ENCODE measurements at places on chromosomes 1 and 21. TPM values are rescaled to one million over a fixed set of nuclear protein-coding genes. Genes with fewer than 3 reads are reported as not detected.

The SLC45A1 gene
- total RNA-seq = not detected

The FAM167B gene
- total RNA-seq = 1.6 TPM

The GPA33 gene
- total RNA-seq = 3.9 TPM

The KLF17 gene
- total RNA-seq = not detected

The DPT gene
- 86.7 TPM for total RNA-seq

The C2CD4D gene
- not detected for total RNA-seq

The LEFTY2 gene
- 0.18 TPM for total RNA-seq

The PAQR6 gene
- 0.43 TPM for total RNA-seq

The ZSWIM5 gene
- total RNA-seq = 0.58 TPM

The TMEM51 gene
- 32.2 TPM for total RNA-seq

The RGSL1 gene
- not detected for total RNA-seq

DNA sequence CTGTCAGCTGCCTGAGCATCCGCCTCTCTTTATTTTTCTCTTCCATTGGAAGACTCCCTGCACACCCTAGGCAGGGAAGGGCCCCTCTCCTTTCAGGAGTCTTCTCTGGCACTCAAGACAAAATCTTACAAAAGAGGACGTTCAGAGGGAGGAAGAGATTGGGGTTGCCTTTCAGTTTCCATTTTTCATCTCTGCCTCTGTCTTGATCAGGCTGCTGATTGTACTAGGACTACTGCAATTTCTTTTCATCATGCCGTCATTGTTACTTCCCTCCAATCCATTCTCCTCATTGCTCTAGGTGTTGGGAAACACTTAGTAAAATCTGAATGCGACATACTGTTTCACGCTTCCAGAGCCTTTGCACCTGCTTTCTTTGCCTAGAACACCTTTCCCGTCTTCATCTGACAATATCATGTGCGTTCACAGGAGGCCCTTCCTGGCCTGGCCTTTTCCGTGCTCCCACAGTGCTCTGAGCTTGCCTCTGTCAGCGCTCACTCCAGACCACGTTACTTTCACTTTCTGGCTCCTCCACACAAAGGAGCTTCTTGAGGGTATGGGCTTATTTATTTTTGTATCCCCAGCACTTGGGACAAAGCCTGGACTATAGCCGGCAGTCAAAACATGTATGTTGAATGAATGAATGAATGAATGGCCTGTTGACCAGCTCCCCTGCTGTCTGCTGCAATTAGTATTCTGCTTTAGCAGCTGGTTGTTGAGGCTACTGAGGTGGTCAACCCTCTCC lies 10.9 kb downstream of the LRRC71 start:
- DNase-seq = no peak

GRCh38 chr1:111992476-111992875 lies 3.0 kb upstream of the KCND3 start:
- no peak for DNase-seq

GRCh38 chr1:221045842-221046831 lies 166.9 kb downstream of the HLX start:
- no peak for DNase-seq

- DNase-seq = no peak
Measured at GRCh38 chr1:220901881-220902280, 22.6 kb downstream of the HLX start.

DNA sequence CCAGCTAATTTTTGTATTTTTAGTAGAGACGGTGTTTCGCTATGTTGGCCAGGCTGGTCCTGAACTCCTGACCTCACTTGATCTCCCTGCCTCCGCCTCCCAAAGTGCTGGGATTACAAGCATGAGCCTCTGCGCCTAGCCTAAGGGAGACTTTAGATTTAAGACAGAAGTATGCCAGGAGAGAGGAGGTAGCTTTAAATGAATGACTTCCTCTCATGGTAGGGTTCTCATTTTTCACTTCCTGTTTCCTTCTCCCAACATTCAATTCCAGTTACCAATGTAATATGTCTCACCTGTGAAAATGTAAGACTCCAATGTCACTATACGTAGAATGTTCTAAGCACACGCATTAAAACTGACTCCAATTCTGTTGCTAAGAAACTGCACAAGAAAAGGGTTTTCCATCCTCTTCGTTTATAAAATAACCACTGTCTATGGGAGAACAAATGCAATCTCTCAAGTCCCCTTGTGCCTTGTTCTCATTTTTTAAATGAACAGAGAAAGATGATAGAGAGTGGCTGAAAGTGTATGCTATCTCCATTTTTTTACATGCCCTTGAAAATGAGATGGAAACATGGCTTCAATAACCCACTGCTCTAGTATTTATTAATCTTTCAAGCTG lies 140.0 kb downstream of the SLC45A1 start:
- no peak for DNase-seq

GRCh38 chr1:26020330-26020768 lies 1.2 kb upstream of the EXTL1 start:
- DNase-seq = peak; percentile 60

DNA sequence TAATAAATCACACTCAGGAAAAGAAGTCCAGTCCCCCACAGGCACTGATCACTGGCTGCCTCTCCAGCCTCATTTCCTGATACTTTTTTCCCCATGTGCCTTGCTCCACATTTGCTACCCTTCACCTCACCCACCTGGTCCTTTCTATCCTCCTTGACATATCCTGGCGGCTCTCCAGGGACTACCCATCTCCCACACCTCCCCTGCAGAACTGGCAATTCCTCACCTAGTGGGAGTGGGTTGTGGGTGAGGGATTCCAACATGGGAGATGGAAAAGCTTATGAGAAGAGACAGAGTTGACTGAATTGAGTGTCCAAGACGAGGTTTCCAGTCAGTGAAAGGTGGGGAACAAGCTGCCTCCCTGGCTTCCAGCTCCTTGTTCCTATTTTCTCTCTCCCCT lies 69.6 kb downstream of the FCRL5 start:
- DNase-seq = no peak

DNA sequence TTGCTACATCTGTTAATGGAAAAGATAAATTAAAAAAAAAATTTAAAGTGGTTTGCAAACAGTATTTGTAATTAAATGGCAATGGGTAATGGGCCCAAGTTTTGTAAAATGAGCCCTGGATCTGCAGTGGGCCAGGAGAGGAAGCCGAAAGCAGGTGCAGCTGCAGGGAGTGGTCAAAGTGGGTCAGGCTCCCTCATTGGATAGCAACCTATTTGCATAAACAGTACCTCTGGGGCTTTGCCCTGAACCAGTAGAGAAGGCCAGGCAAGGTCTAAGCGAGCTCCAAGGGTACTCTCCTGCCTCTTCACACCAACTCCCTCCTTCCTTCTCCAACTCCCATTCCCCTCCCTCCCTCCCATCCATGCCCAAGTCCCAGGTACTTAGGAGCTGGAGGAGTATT lies 138.9 kb downstream of the HMGB4 start:
- DNase-seq = no peak

- DNase-seq = peak; percentile 56
Measured at GRCh38 chr1:100927276-100927675, 31.4 kb downstream of the SLC30A7 start.

DNA sequence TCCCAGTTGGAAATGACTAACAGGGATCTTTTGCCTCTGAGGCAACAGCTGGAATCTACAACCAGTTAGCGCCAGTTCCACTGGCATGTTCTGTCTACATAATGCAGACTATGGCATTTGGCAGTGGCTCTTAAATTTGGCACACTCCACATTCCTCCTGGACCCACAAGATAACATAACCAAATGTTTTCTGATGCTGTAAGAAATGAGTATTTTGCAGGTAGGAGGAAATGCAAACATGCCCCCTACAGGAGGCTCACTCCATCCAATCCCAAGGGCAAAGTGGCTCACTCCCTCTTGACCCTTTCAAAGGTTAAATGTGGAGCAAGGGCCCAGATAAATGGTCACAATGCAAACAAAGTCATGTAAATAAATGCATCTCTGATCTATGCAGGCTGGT lies 129.2 kb upstream of the PROX1 start:
- DNase-seq = no peak

DNA sequence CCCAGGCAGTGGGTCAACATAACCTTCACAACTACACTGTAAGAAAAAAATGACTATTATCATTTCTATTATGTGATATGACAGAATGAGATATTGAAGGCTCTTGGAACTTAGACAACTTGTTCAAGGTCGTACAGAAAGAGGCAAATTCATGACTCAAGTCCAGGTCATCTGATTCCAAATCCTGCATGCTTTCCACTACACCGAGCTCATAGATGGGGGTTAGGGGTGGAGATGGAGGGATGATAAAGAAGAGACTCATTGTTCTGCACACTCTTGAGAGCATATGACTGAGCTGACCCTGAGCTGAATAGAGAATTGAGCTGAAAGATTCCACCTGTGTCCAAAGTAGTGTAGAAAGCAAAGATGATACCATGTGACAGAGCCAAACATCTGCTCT lies 2.8 kb downstream of the FCRL6 start:
- DNase-seq = no peak

DNA sequence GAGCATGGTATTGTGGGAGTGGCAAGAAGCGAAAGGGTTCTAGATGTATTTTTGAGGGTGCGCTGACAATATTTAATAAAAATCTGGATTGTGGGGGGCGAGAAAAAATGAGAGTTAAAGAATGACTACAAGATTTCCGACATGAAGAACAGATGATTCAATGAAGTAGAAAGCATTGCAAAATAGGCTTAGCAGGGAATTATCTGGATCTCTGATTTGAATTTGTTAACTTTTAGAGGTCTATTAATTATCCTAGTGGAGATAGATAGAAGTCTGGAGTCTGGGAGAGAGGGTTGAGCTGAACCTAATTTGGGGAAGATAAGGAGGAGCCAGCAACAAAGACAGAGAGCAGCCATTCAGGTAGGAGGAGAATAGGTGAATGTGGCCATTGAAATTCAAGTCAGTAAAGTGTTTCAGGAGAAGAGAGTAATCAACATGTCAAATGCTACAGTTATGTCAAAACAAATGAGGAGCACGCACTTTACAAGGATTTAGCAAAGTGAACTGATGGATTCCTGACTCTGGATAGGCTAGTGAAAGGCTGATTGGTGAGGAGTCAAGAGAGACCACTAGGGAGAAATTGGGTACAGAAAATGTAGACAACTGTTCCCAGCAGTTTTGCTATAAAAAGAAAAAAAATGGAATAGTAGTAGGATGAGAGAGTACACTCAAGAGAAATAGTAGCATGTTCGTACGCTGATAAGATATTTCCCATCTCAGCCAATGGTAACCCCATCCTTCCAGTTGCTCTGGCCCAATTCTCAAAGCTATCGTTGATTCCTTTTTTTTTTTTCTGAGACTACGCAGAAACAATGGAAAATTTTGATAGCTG lies 393.2 kb upstream of the CXADR start:
- no peak for DNase-seq

GRCh38 chr1:33042831-33043230 lies 6.1 kb upstream of the AK2 start:
- no peak for DNase-seq

GRCh38 chr1:225318706-225319575 lies 108.9 kb downstream of the LBR start:
- peak; percentile 31 for DNase-seq

DNA sequence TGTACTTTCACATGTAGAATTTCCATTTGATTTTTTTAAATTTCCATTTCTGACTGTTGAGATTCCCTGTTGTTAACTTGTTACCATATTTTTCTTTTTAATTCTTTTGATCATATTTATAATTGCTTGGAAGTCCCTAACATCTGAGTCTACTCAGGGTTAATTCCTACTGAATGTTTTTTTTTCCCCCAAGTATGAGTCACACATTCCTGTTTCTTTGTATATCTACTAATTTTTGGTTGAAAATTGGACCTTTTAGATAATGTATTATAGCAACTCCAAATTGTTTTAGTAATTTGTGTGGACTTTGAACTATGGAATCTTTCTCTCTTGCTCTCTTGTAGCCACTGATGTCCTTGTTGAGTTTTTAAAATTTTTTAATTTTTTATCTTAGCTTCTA lies 54.6 kb downstream of the STXBP3 start:
- no peak for DNase-seq

GRCh38 chr1:239233626-239234025 lies 152.7 kb upstream of the CHRM3 start:
- no peak for DNase-seq

GRCh38 chr1:1058921-1059493 lies 15.1 kb downstream of the RNF223 start:
- DNase-seq = peak; percentile 49

DNA sequence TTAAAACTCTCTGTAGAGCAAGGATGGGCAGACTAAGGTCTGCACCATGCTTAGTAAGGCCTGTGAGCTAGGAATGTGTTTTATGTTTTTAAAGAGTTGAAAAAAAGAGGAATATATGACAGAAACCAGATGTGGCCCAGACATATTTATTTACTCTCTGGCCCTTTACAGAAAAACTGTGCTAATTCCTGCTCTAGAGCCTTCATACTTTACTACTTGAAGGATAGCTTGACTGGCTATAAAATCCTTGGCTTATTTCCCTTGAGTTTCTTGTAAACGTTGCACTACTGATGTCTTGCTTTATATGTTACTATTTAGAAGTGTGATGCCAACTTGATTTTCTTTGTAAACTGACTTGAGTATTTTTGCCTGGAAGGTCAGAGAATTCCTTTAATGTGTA lies 33.5 kb downstream of the CTBS start:
- DNase-seq = peak; percentile 8

DNA sequence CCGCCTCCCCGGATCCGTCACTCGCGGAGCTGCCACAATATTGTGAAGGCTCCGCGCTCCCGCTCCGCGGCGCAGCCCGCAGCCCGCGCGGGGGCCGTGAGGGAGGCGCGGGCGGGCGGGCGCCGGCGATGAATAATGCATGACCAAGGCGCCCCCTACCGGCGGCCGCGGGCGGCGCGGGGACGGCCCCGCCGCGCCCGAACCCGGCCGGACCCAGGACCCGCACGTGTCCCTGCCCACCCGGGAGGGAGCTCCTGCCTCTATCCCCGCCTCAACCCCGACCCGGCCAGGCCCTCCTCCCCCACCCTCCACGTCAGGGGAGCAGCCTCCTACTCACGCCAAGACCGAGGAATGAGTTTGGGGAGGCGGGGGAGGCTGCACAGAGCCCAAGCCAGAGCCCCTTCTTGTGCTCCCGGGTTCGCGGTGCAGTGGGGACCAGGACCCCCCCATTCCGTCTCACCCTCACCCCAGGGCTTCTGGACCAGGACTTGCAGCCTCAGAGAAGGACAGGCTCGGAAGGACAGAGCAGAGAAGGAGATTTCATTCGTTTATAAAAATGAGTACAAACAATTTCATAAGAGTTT lies 70.8 kb upstream of the CASZ1 start:
- peak; percentile 83 for DNase-seq

GRCh38 chr21:43269440-43269839 lies 100.6 kb downstream of the CRYAA start:
- no peak for DNase-seq

DNA sequence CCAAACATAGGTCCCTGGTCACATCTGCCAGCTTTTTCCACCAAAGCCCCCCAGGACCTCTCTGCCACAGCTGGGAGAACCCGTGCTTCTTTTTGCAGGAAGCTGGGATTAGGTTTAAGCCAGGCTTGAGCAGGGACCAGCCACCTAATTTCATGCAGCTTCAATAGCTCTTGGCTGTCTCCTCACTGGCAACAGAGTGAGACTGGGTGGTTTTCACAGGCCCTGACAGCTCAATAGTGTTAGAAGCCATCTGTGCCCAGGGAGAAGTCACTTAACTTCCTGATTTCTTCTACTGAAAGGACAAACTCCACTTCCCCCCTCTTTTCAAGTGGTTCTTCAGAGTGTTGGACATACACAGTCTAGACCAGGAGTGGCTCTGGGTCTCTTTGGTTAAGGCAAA lies 20.4 kb upstream of the SRSF4 start:
- DNase-seq = no peak

- DNase-seq = no peak
Measured at GRCh38 chr1:110083866-110084226, 13.4 kb upstream of the ALX3 start.
